ENCODE measurements at places on chromosomes 5 and 9. TPM values are rescaled to one million over a fixed set of nuclear protein-coding genes. Genes with fewer than 3 reads are reported as not detected.

DNA sequence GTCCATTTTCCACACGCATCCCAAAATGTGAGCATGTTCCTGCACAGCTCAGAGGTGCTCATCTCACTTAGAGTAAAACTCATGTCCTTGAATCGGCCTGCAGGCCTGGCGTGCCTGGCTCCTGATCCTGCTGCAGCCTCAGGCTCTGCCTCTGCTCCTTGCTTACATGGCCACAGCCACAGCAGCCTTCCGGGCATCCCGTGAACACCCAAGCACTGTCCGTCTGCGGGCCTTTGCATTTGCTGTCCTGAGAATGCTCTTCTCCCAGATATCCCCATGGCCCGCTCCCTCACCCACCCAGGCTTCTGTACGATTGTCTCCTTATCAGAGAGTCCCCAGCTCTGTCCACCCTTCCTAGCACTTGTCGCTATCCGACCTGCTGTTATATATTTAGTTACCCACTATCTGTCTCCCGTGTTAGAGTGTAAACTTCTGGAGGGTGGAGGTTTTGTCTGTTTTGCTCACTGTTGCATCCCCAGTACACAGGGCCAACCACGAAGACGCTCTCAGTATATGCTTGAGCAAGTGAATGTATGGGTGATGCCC is 21.9 kb downstream of the FGF18 start:
- no peak for DNase-seq

TMEM161B gene
- total RNA-seq, result 58.3 TPM

GRCh38 chr5:127351418-127351817 is 60.8 kb downstream of the MEGF10 start:
- DNase-seq, result no peak

DNA sequence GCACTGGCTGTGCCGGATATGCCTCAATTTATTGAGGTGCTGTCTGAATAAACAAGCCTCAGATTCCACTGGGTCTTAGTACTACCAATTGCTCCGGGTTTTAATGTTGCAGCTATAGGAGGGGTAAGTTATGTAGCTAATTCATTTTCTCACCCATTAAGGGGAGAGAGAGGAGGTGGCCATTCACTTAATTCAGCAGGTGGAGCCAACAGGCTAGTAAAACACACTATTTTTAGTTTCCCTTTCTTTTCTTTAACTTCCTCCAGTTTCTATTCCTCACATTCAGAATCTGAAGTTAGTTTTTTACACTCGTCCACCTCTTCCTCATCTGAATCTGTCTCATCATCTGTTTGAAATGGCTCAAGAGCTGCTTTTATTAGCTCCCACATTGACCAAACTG is 105.6 kb upstream of the CDH10 start:
- DNase-seq, result no peak

- no peak for DNase-seq
Observed at GRCh38 chr5:101390151-101390908, 487.2 kb upstream of the ST8SIA4 start.

Measured in occipital lobe (tissue), 3 donors.